A549 (cell line): ENCODE measurements at places on chromosomes 2 and 18. TPM values are rescaled to one million over a fixed set of nuclear protein-coding genes. Genes with fewer than 3 reads are reported as not detected.

GRCh38 chr18:44170208-44170880 is 510.3 kb upstream of the SETBP1 start:
- DNase-seq, result no peak

- no peak for DNase-seq
These were observed 201.1 kb upstream of the COL3A1 start for GRCh38 chr2:188773075-188773474.

DNA sequence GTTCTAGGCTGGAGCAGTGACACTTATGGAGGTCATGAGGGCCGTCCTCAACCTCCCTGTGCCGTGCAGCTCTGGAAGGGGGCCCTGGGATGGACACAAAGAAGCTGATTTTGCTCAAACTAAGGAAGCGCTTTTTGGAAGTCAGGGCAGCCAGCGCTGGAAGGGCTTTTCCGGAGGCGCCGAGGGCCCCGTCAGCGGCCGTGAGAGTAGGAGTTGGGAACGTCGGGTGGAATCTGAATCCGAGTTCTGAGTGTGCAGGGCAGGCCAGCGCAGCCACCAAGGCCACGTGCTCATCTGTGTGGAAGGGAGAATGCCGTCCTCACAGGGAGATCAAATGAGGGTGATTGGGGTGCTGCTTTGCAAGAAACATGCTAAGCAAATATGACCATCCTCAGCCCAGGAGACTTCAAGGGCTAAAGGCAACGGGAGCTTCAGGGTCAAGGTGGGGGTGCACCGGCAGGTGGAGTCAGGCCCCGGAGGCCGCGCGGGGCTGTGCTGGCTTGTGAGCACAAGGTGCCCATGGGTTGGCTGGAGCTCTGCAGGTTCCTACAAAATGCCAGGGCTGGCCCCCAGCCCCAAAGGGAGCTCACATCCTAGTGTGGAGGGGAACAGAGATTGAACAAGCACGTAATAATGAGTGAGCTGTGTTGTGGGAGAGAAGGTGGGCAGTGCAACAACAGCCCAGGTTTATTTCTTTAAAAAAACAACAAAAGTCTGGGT is 70.4 kb upstream of the HPCAL1 start:
- no peak for DNase-seq

DNA sequence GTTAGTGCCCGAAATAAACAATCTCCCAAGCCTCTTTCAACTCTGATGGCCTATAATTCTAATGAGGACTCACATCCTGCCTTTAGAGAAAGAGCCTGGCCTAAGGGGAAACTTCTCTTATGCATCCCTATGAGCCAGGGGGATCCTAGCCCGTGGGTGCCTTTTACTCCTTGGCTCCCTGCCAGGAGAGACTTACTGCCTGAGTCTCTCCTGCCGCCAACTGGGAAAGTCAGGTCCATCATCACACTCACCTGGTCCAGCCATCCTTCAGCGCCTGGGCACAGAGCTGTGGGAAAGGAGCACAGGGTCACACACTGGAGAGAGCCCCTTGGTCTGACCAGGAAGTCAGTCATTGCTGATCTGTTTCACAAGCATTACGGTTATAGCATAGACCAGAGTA is 24.1 kb downstream of the ENOSF1 start:
- no peak for DNase-seq

DNA sequence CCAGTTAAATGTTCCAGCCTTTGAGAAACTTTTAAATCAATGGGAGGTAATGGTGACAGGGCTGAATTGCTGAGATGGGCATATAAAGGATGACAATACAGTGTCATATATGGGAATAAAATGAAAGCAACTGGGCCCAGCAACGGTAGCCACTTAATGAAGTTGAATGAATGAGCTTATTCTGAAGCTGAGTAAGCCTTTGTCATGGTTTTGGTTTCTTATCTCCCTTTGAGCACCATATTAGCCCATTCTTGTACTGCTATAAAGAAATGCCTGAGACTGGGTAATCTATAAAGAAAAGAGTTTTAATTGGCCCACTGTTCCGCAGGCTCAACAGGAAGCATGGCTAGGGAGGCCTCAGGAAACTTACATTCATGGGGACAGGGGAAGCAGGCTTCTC is 3.5 kb upstream of the THUMPD2 start:
- DNase-seq, result no peak

DNA sequence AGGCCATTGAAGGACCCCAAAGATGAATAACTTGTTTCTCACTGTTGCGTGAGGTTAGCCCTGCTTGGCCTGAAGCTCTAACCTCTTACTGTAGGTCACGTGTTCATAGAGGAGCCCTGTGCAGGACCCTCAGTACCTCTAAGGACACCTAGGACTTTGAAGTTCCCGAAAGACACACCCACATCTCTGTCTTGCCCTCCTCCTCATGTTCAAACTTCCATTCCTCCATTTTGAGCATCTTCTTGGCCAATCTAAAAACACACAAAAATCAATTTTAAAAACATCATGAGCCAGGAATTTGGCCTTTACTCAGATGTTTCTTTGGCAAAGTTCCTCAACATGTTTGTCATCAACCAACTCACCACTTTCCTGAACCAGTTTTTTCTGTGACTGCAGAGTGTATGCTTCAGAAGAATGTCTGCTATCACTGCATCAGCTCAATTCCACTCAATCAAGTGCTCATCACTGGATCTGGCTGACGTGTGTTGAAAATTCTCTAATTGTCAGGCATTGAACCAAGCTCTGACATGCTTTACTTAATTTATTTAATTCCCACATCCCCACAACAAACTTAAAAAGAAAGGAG is 101.6 kb downstream of the AP1S3 start:
- no peak for DNase-seq

DNA sequence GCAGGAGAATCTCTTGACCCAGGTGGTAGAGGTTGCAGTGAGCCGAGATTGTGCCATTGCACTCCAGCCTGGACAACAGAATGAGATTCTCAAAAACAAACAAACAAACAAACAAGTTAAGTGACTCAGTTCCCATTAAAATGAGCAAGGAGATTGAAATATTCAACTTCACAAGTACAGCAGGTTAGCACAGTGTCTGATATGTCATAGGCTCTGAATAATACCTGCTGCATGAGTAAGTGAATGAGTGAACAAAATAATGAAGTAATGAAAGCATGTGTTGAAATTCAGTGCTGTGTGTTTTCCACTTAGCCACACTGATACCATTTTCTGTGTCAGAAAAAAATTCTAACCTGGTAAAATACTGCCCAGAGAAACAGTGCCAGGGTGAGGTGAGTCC is 41.9 kb upstream of the SETBP1 start:
- no peak for DNase-seq

DNA sequence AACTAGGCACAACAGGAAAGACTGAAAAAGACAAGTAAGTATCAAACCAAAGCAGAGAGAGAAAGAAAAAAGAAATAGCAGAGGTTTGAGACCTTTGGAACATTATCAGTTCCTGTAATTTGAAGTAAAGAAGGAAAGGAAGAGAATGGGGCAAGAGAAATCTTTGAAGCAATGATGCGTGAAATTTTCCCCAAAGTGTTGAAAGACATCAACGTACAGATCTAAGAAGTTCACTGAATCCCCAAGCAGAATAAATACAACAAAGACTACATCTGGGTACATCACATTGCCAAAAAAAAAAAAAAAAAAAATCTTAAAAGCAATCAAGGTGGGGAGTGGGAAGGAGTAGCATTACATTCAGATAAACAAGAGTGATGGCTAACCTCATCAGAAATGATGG is 6.0 kb upstream of the SLC30A6 start:
- DNase-seq, result no peak

- no peak for DNase-seq
These were observed 28.5 kb downstream of the PLEKHM3 start for GRCh38 chr2:207996848-207997247.

DNA sequence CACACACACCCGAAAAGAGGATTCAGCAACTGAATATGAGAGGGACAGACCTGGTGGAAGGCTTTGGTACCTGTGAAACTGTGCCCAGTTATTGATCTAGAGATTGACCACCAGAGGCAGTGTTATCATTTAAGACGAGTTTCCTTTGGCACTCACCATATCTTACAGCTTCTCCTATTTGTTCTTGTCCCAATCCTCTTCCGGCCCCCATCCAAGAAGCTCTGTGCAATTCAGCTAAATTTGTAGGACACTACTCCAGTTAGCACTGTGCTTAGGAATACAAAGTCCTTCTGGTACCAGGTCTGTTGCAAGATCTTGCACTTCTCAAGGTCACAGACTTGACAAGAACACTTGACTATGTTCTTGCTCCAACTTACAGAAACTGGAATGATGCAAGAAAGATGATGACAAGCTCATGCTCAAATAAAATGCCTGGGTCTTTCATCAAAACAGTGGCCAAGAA is 177.7 kb downstream of the TMEM247 start:
- peak; percentile 62 for DNase-seq

DNA sequence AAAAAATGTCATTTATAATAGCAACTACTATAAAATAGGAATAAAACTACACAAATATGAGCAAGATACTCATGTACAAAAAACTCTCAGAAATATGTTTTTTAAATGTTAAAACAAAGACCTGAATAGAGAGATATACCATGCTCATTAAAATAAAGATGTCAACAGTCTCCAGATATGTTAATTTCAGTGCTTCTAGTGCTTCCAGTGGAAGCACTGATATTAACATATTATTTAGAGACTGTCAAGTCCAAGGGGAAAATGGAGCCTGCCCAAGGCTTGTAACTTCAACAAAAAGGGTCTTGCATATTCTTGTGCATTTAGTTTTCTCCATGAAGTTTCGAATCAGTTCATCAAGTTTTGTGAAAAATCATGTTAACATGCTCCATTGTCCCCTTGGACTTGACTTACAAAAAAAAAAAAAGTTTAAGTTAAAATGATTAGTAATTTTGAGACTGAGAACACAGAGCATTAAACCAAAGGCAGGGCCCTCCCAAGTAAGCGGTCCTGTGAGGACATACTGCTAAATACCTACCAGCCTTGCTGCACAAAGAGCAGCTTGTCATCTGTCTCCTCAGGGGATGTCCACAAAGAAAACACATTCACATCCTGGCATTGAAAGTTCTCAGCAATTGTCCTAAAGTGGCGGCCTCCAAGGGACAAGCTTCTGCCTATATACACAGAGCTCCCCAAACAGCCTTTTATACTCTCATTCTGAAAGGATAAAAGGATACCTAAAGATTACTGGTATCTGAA is 501.9 kb upstream of the CHAC2 start:
- no peak for DNase-seq

DNA sequence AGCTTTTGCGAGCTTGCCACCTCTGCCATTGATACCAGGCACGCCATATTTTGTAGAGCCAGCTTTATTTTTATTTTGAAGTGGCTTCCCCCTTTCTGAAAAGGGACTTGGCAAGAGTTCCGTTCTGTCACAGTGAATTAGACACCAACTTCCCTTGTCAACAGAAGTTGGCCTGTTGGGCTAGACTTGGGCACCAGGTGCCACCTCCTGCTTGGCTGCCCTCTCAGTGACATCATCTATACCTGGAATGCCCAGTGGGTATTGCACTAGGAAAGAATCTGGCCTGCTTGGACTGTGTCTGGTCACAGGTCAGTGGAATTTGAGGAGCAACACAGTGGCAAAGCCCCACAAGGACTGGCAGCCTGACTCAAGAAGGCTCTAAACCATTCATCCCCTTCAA is 101.0 kb downstream of the BCL2L11 start:
- no peak for DNase-seq

Gene IL36B
- polyA plus RNA-seq, result not detected in 3 replicates

Gene ANKRD30BL
- not detected in 3 replicates for polyA plus RNA-seq

Gene CNOT11
- 35.4 to 35.8 TPM (median 35.5 TPM) in 3 replicates for polyA plus RNA-seq

Gene FIGN
- polyA plus RNA-seq, result 1.8 to 1.9 TPM (median 1.9 TPM) in 3 replicates
